Globus pallidus (tissue), 1 donor: ENCODE measurements at places on chromosomes 7 and 10.

- DNase-seq = peak; percentile 63
Observed at GRCh38 chr10:24901686-24902399, 50.6 kb downstream of the PRTFDC1 start.

- no peak for DNase-seq
Observed at GRCh38 chr7:16465469-16466361, at the start of gene SOSTDC1. Gene SOSTDC1 (minus strand): TSS chr7:16465738. CDS start chr7:16465668, 70 bp downstream.

- peak; percentile 52 for DNase-seq
Observed at GRCh38 chr10:49309691-49310411, 10.9 kb downstream of the C10orf71 start.

GRCh38 chr7:73556208-73557107 is 1.0 kb downstream of the BCL7B start:
- DNase-seq = no peak

- DNase-seq = no peak
Observed at GRCh38 chr10:115432188-115432819, 339.1 kb downstream of the ATRNL1 start.

DNA sequence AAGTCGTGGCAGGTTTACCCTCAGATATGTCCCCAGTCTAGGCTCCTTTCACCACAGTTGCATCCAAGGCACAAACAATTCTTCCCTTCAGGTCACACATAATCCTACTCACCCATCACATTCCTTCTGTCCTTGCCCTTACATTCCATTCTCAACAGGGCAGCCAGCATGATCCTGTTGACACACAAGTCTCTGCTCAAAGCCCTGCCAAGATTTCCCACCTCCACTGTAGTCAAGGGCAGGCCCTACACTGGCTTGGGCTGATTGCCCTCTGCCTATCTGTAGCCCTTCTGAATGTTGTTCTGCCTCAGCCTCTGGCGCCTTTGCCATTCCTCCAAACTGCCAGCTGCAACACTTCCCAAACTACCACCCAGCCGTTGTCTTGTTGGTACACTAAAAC is 187.9 kb upstream of the AKR1E2 start:
- DNase-seq = no peak

DNA sequence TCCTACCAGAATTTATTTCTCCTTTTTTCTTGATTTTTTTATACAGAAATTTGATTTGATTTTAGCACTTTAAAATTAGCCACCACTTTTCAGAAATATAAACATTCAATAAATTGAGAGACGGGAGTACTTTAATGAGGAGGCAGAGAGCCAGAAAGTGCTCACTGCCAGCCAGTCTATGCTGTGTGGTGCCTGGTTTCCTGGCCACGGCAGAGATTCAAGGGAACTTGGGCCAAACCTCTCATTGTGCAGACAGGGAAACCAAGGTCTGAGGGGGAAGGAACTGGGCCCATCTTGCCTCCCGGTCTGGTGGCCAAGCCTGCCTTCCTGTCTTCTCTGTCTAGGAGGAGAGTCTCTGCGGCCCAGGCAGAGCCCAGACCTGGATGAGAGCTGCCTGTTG is 25.9 kb downstream of the ADAMTS14 start:
- DNase-seq = no peak

GRCh38 chr7:44977304-44977958 is 1.4 kb downstream of the MYO1G start:
- DNase-seq = no peak

DNA sequence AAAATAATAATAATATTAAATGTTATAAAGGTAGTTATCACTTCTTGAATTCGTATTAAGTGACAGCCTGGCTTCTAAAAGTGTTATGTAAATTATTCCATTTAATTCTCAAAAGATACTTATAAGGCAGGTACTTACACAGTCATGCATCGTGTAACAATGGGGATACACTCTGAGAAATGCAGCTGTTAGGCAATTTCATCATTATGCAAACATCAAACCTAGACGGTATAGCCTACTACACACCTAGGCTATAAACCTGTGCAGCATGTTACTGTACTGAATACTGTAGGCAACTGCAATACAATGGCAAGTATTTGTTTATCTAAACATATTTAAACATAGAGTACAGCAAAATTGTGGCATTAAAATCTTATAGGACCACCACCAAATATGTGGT is 1.5 kb downstream of the IFIT1 start:
- DNase-seq = no peak

DNA sequence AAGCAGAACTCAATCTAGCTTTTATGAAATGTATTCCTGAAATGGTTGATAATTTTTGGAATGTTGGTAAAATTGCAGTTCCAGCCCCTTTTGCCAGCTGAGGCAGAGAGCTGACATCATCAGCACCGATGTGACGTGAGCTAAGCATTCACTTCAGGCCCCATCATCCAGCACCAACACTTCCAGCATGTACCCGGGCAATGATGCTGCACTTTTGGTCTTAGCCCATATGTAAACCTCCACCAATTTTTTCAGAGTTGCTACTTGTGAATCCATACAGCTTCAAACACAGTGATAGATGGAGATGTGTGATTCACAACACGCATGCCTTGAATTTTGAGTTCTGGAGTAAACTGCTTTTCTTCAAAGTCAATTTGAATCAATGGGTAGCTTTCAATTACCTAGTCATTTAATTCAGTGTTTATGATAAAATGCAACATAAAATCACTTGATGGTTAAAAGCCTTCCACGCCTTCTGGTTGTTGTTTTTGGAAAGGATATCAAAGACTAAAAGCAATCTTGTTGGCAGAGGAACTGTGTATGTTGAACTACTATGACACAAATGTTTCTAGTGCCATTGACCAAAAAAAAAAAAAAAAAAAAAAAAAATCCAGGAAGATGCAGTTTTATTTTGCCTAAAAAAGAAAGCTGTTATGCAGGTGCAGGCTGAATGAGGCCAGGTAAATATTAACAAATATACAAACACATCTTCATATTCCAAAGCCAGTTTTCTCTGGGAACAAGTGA is 73.9 kb downstream of the NRP1 start:
- no peak for DNase-seq

- DNase-seq = no peak
Observed at GRCh38 chr7:101707587-101707986, 78.5 kb upstream of the MYL10 start.

- DNase-seq = peak; percentile 43
Observed at GRCh38 chr7:8176370-8177081, 85.4 kb downstream of the ICA1 start.

DNA sequence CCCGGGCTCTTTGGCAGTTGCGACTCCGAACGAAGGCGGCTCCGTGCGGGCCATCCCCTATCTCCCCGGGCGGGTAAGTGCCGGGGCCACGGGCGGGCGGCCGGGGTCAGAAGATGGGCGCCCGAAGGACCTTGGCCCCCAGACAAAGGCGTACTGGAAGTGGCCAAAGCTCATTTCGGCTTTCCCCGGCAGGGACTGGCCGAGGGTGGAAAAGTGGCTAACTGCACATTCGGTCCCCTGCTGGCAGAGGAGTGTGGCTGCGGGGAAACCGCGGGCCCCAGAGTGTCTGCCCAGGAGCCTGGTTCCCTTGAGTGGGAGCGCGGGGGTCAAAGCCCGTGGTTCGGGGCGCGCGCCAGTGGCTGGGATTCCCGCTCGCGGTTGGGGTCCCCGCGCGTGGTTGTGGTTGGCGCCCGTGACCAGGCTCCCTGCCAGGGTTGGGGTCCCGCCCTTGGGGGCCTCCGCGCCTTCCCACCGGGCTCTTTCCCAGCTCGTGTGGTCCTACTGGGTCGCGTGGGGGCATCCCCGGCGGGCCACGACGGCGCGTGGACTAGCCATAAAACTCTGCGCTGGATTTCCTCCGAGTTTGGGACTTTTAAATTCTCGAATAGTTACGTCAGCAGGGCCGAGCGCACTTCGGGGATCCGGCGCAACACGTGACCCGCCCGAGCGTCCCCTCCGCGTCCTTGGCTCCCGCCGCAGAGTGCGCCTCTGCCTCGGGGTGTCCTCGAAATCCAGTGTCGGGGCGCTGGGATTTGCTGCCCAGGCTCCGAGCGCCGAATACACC is 124.4 kb downstream of the TACC2 start:
- peak; percentile 11 for DNase-seq

DNA sequence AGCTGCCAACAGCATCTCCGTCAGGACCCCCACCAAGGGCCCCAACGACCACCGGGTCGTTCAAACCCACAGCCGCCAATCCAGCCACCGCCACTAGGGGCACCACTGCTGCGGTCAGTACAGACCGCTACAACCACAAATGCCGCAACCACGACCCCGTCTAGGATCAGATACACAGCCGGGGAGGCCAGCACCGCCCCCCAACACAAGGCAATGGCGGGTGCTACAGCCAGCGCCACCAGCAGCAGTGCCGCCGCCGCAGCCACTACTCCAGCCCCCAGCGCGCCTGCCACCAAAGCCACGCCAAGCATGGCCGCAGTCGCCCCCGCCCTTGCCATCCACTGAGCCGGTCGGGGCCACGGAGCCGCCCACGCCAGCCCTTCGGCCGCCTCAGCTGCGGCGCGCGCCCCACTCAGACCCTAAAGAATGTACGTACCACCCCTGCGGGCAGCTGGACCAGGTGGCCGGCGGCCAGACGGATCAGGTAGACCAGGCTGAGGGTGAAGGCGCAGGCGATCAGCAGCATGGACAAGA is 473 bp downstream of the CYP51A1 start:
- DNase-seq = peak; percentile 55

DNA sequence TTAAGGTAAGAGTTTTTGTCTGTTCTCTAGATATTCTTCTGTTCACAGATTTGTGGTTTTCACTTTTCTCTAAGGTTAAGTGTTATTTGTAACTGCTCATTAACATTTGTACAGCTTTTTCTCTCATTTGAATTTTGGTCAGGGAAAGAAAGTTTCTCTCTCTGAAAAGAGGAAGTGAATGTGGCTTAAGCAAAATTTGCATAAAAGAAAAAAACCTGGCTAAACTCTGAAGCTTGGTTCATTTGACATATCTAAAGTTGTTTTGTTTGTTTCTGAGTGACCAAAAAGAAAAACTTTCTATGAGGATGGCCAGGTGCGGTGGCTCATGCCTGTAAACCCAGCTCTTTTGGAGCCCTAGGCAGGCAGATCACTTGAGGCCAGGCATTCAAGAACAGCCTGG is 22.0 kb upstream of the SLC26A4 start:
- DNase-seq = peak; percentile 22

- no peak for DNase-seq
Observed at GRCh38 chr10:125054669-125055268, 105.6 kb downstream of the CTBP2 start.

- no peak for DNase-seq
Observed at GRCh38 chr7:120838281-120838682, 19.7 kb downstream of the TSPAN12 start.

- no peak for DNase-seq
Observed at GRCh38 chr10:101932183-101932582, 88.6 kb upstream of the KCNIP2 start.

DNA sequence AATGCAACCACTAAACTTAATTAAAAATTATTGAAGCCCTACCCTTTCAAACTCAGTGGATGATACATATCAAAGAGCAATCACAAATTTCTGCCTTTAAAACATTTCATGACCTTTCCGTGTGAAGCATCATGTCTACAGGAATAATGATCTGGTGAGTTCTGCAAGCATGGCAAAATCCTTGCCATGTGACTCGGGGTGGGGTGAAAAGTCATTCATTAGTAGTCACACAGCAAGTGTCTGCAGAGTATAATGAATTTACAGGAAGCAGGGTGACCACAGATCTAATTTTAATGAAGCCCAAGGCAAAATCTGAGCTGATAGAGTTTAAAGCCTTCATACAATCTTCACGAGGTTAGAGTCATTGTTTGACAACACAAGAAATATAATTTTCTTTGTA is 351.9 kb downstream of the THSD7A start:
- no peak for DNase-seq

GRCh38 chr10:118254654-118255053 is 87.5 kb downstream of the FAM204A start:
- DNase-seq = no peak

- DNase-seq = no peak
Observed at GRCh38 chr10:118383699-118384098, 41.6 kb upstream of the FAM204A start.

- no peak for DNase-seq
Observed at GRCh38 chr10:117899181-117899683, 147.5 kb downstream of the RAB11FIP2 start.

DNA sequence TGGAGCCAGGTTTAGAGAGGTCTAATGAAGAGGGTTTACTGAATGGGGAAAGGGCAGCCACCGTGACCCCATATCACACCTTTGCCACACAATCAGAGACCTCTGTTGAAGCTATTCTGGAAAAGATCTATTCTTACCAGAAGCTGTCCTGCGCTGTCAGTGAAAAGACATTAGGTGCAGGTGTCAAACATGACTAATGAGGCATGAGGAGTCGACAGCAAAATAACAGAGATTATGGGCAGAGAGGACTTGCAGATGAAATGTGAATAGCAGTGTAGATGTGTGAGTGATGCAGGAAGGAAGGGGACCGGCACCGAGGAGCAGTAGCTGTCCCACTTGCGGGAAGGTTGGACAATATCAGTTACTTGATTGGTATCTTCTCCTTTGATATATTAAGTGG is 627.7 kb upstream of the GALNT17 start:
- no peak for DNase-seq

GRCh38 chr7:154996756-154997155 is 6.2 kb downstream of the PAXIP1 start:
- no peak for DNase-seq

DNA sequence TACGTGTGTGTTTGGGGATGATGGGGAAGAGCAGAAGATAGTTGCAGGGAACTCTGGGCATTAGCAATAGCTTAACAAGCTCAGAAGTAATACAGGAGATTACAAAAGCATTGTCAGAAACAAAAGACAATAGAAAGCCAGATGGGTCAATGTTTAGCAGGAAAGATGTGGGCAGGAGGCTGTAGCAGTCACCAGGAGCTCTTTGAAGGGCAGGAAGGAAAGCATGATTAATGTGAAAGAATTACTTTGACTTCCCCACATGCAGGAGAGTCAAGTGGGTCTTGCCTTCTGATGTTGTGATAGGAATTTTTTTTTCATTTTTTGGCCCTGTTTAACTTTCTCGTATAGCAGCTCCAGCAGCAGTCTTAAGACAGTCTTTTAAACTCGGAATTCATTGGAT is 6.0 kb upstream of the SMNDC1 start:
- DNase-seq = no peak

- no peak for DNase-seq
Observed at GRCh38 chr7:28500138-28500537, 87.8 kb downstream of the CREB5 start.

GRCh38 chr7:43584195-43584586 is 1.3 kb downstream of the STK17A start:
- DNase-seq = peak; percentile 15

GRCh38 chr10:62154231-62154630 is 114.4 kb downstream of the RTKN2 start:
- no peak for DNase-seq
